ENCODE measurements at places on chromosomes 6 and 20. TPM values are rescaled to one million over a fixed set of nuclear protein-coding genes. Genes with fewer than 3 reads are reported as not detected.

GRCh38 chr6:136503303-136504029, 46.8 kb downstream of the MAP7 start:
- DNase-seq, result no peak

DNA sequence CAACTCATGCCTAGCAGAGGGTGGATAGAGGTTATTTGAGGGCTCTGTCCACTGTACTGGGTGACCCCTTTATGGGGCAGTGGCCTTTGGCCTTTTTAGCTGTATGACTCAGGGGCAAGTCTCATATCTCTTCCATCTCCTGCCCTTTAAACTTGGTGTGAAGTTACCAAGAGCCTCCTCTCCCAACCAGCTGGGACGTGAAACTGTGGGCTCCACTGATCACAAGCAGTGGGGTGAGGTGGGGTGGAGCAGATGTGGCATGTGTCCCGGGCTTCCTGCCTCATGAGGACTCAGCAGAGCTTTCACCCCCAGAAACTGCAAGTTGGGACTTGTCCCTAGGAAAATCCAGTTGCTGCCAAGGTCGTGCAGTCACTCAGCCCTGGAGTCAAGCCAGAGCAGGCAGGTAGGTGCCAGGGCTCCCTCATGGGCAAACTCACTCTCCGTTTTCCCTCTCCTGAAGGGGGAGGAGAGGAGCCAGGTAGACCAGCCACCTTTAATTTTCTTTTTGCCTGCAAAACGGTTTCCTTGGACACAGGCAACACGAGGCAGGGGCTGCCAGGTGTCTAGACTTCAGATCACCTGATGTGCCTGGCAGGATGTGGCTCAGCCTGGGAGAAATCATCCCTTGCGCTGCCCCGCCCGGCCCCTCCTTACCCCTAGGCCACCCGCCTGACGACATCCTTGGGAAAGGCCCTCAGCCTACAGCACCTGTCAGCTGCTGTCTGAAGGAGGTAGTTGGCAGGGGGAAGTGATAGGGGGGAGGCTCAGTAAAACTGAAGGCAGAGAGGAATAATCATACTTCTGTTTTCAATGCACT, 4.0 kb downstream of the CDKN1A start:
- DNase-seq, result no peak

GRCh38 chr6:17820055-17820454, 113.3 kb upstream of the NUP153 start:
- DNase-seq, result no peak

GRCh38 chr6:38266921-38267354, 372.8 kb downstream of the BTBD9 start:
- DNase-seq, result no peak

Gene CST2
- not detected for total RNA-seq

Gene SLC17A9
- total RNA-seq, result 0.41 TPM

Gene CGA
- total RNA-seq, result 0.49 TPM

DNA sequence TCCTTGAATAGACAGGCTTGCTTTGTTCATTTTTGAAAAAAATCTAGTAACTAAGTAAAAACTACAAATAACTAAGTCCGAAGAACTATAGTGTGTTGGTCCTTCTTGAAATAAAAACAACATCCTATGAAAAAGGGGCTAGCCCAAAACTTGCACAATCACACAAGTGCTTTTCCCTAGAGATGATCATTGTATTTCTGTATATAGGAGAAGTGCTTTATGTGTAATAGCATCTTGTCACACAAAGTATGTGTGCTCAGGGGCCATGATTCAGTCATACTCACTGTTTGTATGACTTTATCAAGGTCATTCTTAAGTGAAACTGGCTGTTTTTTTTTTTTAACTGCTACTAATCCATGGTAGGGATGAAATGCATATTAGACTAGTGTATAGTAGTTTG, 179.8 kb downstream of the DTNBP1 start:
- DNase-seq, result no peak

Gene HLA-DOB
- not detected for total RNA-seq

Gene PREP
- total RNA-seq, result 26.6 TPM

DNA sequence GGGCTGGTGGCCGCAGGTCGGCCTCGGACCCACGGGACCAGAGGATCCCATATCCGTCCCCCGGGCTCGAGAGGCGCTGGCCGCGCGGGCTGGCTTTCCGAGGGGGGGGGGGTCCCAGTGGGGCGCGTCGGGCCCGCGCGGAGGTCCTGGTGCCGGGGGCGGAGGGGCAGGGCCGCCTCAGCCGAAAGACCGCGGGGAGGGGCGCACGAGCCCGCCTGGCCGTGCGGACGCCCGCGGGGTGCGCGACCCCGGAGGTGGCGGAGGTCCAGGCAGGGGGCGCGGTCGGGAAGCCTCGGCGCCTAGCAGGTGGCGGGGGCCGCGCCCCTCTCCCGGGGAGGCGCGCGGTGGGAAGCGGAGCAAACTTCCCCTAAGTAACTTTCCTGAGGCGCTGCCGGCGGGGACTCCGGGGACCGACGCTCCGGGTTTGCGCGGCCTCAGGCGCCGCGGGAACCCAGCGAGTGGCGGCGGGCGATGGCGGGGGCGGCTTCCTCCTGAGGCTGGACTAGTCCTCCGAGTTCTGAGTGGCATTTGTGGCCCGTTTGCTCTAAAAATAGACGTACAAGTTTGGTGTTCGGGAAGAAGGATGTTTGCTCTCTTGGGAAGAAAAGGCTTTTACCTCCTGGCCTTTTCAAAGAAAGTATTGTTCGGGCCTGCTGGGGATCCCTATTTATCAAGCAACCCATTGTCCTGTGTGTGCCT, 26.5 kb upstream of the BTBD3 start:
- DNase-seq, result peak; percentile 81

Gene RSPH4A
- total RNA-seq, result not detected

Gene WFDC5
- not detected for total RNA-seq

- no peak for DNase-seq
These were observed 108.7 kb downstream of the GPX5 start for GRCh38 chr6:28634411-28634760.

Gene RIMS1
- total RNA-seq, result 1.3 TPM

GRCh38 chr20:41462372-41463161, 95.9 kb upstream of the EMILIN3 start:
- no peak for DNase-seq

GRCh38 chr6:152301765-152302568, 335.2 kb downstream of the SYNE1 start:
- peak; percentile 93 for DNase-seq

DNA sequence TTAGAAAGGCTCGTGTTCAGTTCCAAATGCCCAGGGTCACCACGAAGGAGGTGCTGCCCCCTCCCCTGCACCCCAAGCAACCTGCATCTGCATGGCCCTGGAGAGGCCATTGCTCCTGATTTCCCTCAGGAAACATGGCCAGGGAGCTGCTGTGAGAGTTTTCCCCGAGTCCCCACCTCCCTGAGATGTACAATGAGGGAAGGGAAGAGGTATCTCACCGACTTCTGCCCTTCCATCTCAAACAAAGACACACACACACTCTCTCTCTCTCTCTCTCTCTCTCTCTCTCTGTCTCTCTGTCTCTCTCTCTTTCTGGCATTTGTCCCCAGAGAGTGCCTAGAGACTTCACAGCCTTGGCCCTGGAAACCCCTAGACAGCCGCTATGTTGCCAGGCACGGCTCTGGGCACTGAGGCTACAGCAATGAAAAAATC, 120.4 kb downstream of the MRPL14 start:
- peak; percentile 43 for DNase-seq

Gene PDYN
- total RNA-seq, result not detected

GRCh38 chr6:89483111-89483720, 50.3 kb downstream of the ANKRD6 start:
- peak; percentile 45 for DNase-seq

GRCh38 chr20:38485041-38485440, 12.4 kb downstream of the RALGAPB start:
- DNase-seq, result no peak

Gene KIFC1
- total RNA-seq, result 1.3 TPM

Gene MAS1
- total RNA-seq, result not detected

DNA sequence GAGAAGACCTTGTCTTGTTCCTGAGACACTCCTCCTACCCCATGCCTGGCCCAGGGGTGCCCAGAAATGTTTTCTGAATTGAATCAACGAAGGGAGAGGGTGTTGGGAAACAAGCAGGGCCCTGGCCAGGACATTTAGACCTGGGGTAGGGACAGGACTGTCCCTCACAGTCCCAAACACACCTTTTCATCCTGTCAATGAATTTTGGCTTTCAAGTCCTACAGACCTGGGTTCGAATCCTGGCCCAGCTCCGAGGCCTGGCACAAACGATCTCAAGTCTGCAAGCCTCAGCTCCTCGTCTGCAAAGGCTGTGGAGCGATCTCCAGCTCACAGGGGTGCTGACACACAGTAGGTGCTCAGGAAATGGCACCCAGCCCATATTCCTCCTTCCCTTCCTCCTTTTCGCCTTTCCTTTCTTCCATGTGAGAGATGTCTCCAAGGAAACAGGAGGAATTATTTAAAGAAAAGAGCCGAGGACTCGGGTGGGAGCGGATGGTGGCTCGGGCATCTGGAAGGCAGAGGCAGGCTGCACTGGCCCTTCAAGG, 7.3 kb upstream of the DLGAP4 start:
- DNase-seq, result no peak

DNA sequence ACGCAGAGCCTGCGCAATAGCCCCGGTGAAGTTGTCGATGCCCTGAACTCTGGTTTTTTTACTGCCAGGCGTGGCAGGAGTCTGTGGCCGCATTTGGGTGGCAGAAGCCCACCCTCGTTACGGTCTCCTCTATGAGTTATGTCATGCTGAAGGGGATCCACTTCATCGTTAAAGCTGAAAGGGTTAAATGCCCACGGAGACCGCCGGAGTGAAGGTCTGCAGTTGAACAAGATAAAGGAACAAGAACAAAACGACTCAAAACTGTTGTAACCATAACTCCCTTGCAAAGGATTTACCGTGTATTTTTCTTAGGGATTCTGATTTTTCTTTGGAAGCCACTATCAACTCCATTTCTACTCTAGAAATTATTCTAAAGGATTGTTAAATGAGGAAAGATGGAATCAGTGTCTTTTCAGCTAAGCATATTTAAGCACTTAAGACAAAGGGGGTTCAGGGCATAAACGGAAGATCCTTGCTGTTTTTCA, 501 bp upstream of the ELOVL5 start:
- no peak for DNase-seq

- DNase-seq, result no peak
These were observed 13.8 kb downstream of the STX16 start for GRCh38 chr20:58664883-58665282.

GRCh38 chr6:93604951-93605350, 185.6 kb upstream of the EPHA7 start:
- no peak for DNase-seq

- DNase-seq, result no peak
These were observed 105.4 kb upstream of the ESR1 start for GRCh38 chr6:151701911-151702562.

Gene PSMB9
- 13.4 TPM for total RNA-seq

- no peak for DNase-seq
These were observed 63.0 kb downstream of the GPR6 start for GRCh38 chr6:110041126-110041525.

Gene C20orf144
- not detected for total RNA-seq

Gene SLC26A8
- total RNA-seq, result not detected

GRCh38 chr20:56711018-56711417, 81.9 kb downstream of the TFAP2C start:
- no peak for DNase-seq

DNA sequence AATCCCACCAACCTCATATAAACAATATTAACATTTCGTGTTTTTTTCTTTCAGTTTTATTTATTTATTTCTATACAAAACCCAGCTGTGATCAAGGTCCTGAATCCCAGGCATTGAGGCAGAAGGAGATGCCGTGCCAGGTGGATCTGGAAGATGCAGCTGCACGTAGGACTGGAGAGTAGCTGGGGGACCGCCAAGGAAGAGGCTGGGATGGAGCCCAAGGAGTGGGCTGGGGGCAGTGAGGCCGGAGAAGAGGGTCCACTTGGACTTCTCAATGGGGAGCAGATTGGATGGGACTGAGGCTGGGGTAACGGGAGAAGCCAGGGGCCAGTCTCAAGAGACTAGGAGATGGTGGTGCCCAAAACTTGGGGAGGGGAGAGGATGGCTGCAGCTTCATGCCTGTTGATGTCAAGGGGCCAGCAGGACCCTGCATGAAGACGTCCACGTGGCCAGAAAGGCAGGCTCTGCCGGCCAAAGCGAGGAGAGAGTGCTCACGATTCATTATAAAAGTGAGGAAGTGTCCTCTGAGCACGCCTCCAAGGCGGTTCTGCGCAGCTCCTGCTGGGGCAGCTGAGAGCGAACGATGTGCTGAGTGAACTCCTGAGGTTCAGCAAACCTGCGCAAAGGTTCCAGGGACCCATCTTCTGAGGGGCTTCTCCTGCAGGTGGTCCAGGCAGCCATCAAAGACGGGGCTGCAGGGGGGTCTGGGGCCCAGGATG, 110.3 kb downstream of the BMP7 start:
- no peak for DNase-seq

DNA sequence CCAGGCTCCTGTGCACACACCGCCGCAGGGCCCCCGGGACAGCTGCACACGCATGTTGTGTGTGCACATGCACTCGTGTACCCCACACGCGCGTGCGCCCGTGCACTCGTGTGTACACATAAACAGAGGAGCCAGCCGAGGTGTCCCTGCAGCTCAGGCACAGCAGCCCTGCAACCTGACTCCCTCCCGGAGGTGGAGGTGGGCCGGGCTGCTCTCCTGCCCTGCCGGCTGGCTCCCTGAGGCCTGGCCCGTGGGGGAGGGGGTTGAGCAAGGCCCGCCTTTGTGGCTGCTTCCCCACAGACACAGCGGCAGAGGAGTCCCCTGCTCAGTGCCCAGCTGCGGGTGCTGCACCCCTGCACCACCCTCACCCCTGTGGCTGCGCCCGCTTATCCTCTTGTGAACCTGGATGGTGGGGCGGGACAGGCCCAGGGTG, 624 bp downstream of the RBBP8NL start:
- no peak for DNase-seq

DNA sequence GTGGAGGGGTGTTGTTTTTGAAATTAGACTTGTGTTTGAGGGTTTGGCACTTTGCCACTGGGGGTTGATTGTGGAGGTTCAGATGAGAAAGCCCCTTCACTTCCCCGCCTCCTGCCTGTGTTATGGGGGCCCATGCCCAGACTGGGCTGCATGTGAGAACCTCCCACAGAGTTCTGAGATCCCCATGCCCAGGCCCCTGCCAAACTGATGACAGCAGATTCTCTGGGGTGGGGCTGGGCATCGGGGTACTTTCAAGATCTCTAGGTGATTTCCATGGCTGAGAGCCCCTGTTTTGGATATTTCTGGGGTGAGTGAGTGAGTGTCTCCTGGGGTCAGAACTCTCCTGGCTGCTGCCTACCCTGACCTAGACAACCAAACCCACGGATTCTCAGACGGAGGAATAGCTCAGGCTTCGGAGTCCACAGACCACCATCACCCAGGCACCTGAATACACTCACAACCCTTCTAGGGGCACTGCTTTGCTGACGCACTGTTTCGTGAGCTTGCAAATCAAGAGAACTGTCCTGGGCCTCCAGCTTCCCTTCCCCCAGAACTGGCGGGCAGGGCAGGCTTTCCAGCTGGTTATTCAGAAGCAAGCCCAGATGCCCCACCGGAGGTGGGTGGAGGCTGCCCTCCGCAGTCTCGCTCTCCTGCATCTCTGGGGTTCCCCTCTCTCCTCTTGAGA, 6.3 kb downstream of the BCAS1 start:
- DNase-seq, result no peak
